ENCODE measurements at places on chromosomes 5 and 9.

DNA sequence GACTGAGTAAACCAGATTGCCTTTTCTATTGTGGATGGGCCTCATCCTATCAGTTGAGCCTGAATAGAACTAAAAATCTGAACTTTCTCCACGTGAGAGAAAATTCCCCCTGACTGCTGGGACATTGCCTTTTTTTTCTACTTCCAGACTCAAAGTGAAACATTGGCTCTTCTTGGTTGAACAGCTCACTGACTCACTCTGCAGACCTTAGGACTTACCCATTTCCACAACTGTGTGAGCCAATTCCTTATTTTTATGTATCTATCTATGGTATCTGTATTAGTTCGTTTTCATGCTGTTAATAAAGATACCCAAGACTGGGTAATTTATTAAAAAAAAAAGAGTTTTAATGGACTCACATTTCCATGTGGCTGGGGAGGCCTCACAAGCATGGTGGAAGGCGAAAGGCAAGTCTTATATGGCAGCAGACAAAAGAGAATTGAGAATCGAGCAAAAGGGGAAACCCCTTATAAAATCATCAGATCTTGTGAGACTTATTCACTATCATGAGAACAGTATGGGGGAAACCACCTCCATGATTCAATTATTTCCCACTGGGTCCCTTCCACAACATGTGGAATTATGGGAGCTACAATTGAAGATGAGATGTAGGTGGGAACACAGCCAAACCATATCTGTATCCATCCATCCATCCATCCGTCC is 306.7 kb upstream of the SLC24A2 start:
- no peak for DNase-seq

- no peak for DNase-seq
Observed at GRCh38 chr5:114957384-114957783, 212.3 kb downstream of the TRIM36 start.

- peak; percentile 85 for DNase-seq
Observed at GRCh38 chr5:141494761-141495452, 6.0 kb downstream of the PCDHGC5 start.

DNA sequence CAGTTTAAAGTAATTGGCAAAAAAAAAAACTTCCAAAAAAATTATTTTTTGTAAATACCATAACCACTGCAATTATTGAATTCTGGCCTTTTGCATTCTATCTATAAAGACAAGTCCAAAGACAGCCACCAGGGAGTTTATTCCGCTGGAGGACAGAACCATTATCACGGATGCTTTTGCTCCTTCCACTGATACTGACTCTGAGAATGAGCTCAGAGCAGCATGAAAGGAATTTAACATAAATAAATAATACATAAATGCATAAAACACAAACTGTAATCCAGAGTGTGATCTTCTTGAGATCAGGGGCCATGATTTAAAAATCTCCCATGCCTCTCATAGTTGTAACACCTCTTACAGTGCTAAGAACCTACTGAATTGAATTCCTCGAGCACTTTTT is 264.8 kb downstream of the ARRDC3 start:
- no peak for DNase-seq

DNA sequence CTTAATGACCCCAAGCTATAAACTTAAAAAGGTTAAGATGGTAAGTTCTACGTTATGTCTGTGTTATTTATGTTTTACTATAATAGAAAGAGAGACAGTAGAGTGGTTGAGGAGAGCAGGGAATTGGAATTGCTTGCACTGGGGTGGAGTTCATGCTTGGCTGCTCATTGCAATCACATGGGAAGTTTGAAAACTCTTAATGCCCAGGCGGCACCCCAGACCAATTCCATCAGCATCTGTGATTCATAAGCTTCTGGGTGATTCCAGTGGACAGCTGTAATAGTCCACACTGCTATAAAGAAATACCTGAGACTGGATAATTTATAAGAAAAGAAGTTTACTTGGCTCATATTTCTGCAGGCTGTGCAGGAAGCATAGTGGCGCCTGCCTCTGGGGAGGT is 323.9 kb upstream of the MSX2 start:
- no peak for DNase-seq

DNA sequence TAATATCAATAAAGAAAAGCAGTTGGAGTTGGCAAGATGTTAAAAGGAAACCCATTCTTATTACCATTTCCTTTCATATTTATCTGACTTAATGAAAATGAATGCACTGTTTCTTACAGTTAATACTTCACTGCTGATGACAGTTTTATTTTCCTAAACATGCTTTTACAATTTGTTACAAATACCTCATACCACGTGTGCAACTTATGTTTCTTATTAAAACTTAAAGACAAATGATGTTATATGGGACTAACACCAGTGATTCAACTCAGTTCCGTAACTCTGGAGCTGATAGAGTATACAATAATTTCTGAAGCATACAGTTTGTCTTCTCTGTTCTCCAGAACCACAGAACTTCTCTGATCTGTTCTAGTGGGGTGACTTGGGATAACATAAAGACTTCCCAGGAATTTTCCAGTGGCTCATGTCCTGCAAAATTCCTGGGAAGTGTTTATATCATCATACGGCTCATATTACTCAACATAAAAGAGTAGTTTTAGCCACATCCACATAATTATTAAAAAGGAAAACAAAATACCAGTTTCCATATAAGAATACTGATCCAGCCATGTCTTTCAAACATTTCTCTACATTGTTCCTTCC is 1259.0 kb upstream of the C9orf72 start:
- no peak for DNase-seq

DNA sequence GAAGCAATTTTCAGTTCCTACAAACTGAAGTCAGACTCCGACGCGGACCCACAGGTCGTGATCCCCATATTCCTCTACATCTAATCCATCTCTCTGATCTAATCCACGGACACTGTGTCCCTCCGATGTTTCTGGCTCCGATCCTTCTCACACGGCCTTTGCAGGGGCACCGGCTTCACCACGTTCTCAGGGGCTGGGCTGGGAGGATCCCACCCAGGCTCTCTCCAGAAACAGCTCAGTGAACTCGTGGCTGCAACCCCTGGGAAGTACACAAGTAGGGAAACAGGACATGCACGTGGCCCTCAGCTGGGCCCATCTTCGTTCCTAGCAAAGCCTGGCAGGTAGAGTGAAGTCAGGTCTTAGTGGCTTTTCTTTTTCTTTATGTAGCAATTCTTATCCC is 49.1 kb upstream of the OLFM1 start:
- DNase-seq = no peak
